ENCODE measurements at places on chromosomes 16 and 17. TPM values are rescaled to one million over a fixed set of nuclear protein-coding genes. Genes with fewer than 3 reads are reported as not detected.

Gene C1QTNF8
- total RNA-seq, result not detected

Gene CMTM2
- 0.59 TPM for total RNA-seq

Gene IRX3
- 48.4 TPM for total RNA-seq

Gene CCL1
- total RNA-seq, result not detected

Gene C16orf95
- 4.6 TPM for total RNA-seq

Gene PRAC2
- total RNA-seq, result not detected

Gene KRTAP3-2
- total RNA-seq, result not detected

Gene GP2
- total RNA-seq, result 3.6 TPM

Gene UNC45B
- total RNA-seq, result 228 TPM

Gene TNS4
- total RNA-seq, result not detected

Gene CNGB1
- total RNA-seq, result not detected

Gene NEK8
- total RNA-seq, result 1.1 TPM

Gene FBXL19
- total RNA-seq, result 6.3 TPM

Gene ABR
- total RNA-seq, result 148 TPM

Gene ALOXE3
- total RNA-seq, result not detected

Gene CHST4
- not detected for total RNA-seq

Gene NPIPA5
- 12.6 TPM for total RNA-seq

Gene CCT6B
- total RNA-seq, result 2.1 TPM

Gene ITGAL
- 1.3 TPM for total RNA-seq

Gene CDH11
- total RNA-seq, result 4.6 TPM

Gene EXOC3L1
- 3.2 TPM for total RNA-seq

Gene VAMP2
- 67.8 TPM for total RNA-seq

Gene TRIM72
- 4.6 TPM for total RNA-seq

Gene NTN1
- total RNA-seq, result 16.1 TPM

Gene HSPB9
- not detected for total RNA-seq

Gene KRT27
- not detected for total RNA-seq

Gene TMIGD1
- not detected for total RNA-seq

Gene GAS7
- total RNA-seq, result 59.4 TPM

Gene KCNG4
- total RNA-seq, result not detected

Gene CCNF
- total RNA-seq, result 1.0 TPM

Gene TEDC2
- 0.93 TPM for total RNA-seq

Measured in heart right ventricle (tissue), 16 donors.